ENCODE measurements at places on chromosomes 5 and 9. TPM values are rescaled to one million over a fixed set of nuclear protein-coding genes. Genes with fewer than 3 reads are reported as not detected.

Gene CNTNAP3B
- not detected for polyA plus RNA-seq

Gene MAMDC2
- polyA plus RNA-seq: not detected

Gene TOR1A
- polyA plus RNA-seq: 120 TPM

Gene NUDT12
- 4.9 TPM for polyA plus RNA-seq

- no peak for DNase-seq
Measured at GRCh38 chr9:136238342-136238732, 7.3 kb downstream of the QSOX2 start.
